Vagina (tissue), 2 donors: ENCODE measurements at places on chromosomes 11 and 22. TPM values are rescaled to one million over a fixed set of nuclear protein-coding genes. Genes with fewer than 3 reads are reported as not detected.

GRCh38 chr11:65636108-65637031, 1.5 kb upstream of the SIPA1 start:
- H3K27ac ChIP-seq, result no peak overlapping the region
- DNase-seq, result no peak
- H3K4me1 ChIP-seq, result peaks cover 41% of the 10 kb centered on the region
- peaks cover 37% of the 10 kb centered on the region for H3K36me3 ChIP-seq
- no peaks in the 10 kb centered on the region for H3K27me3 ChIP-seq
- H3K4me3 ChIP-seq, result no peak overlapping the region

DNA sequence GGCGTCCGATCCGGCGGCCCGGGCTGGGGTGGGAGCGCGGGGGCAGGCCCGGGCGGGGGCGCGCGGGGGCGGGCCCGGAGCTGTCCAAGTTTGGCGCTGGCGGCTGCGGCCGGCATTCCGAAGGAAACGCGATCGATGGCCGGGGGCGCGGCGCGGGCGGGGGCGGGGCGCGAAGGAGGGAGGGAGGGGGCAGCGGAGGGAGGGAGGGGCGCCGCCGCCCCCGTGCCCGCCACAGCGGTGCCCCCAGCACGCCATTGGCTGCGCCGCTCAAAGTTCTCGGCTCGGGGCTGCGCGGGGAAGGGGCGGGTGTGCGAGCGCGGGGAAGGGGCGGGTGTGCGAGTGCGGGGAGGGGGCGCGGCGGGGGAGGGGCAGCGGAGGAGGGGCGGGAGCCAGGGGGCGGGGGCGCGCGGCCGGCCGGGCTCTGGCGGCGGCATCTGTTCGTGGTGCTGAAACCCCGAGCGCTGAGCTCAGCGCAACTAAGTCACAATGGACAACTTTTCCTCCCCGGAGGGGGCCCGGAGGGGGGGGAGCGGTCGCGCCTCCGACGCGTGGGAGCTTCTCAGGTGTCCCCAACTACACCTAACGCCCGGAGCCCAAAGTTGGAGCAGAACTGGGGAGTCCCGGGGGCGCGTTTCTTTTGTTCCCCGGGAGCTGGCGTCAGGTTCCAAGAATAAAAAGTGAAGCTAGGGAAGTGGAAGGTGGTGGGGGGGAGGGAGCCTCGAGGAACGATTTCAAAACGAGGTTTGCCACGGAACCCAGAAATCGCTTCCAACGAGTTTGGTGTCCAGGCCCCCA, 2.2 kb downstream of the PHF21B start:
- peak overlapping the region; percentile 70 for H3K4me3 ChIP-seq
- H3K27me3 ChIP-seq, result no peaks in the 10 kb centered on the region
- H3K4me1 ChIP-seq, result peaks cover 47% of the 10 kb centered on the region
- no peaks in the 10 kb centered on the region for H3K36me3 ChIP-seq

- H3K27ac ChIP-seq, result no peak overlapping the region
- H3K4me3 ChIP-seq, result no peak overlapping the region
- no peaks in the 10 kb centered on the region for H3K36me3 ChIP-seq
- no peaks in the 10 kb centered on the region for H3K4me1 ChIP-seq
- H3K27me3 ChIP-seq, result no peaks in the 10 kb centered on the region
Measured at GRCh38 chr11:75654314-75654713, 14.5 kb downstream of the MAP6 start.

PCNX3 gene
- 24.8 TPM for total RNA-seq
